ENCODE measurements at places on chromosomes 6 and 20. TPM values are rescaled to one million over a fixed set of nuclear protein-coding genes. Genes with fewer than 3 reads are reported as not detected.

ESR1 gene
- not detected for total RNA-seq

SAPCD1 gene
- not detected for total RNA-seq

RIN2 gene
- 134 TPM for total RNA-seq

ERVFRD-1 gene
- not detected for total RNA-seq

ZC2HC1B gene
- not detected for total RNA-seq
